ENCODE measurements at places on chromosomes 11 and 22.

DNA sequence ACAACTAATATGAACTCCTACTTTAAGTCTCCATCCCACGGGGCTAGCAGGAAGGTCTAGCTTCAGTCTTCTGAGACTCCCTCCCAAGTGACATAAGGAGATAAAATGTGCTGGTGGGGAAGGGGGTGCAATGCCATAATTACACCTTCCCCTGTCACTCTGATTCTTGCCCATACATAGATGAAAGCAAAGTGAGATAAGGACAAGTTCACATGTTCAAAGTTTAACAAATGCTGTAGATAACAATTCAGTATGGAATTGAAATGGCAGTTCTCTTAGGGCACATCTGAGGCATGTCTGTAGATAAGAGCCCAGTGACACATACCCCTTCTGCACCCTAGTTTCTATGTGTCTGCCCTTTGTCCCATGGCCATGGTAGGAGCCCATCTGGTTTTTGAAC lies 38.2 kb upstream of the PANX1 start:
- H3K4me1 ChIP-seq = no peaks in the 10 kb centered on the region
- no peak overlapping the region for H3K4me3 ChIP-seq
- peaks cover 8% of the 10 kb centered on the region for H3K27me3 ChIP-seq

GRCh38 chr11:131198161-131199014 lies 172.0 kb upstream of the NTM start:
- H3K4me3 ChIP-seq = no peak overlapping the region
- no peaks in the 10 kb centered on the region for H3K27me3 ChIP-seq
- no peak for ATAC-seq
- no peaks in the 10 kb centered on the region for H3K36me3 ChIP-seq
- no peaks in the 10 kb centered on the region for H3K4me1 ChIP-seq

DNA sequence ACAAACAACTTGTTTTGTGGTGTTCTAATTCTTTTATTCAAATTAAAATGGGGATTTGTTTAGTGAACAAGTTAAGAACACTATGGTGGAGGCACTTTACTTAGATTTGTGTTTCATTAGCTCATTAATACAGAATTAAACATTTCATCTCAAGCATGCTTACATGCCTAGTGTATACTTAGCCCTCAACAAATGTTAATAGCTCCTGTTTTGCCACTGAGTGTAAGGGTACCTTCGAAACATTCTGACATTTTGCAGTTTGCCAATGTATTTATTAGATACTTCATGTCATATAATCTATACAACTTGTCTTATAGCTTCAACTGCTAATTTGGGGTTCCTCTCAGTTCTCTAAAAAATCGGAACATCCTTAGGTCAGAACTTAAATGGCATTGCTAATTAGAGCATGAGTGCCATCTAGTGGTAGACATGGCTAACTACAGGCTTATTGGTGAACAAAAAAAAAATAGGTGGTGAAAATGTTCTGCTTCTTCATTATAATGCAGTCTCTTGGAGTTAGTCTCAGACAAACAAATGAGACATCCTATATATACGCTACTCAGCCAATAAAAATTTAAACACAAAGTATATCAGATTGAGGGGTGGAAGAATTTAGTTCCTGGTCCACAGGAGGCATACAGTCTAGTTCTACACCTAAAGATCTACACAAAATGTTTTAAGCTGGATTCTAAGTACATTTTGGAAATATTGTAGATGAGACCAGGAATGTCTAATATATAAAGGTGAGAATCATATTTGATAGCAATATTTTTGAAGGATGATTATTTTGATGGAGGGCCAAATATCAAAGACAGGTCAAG lies 4.9 kb upstream of the CNTN5 start:
- H3K36me3 ChIP-seq = no peaks in the 10 kb centered on the region
- no peak for ATAC-seq
- H3K27ac ChIP-seq = no peak overlapping the region
- H3K4me1 ChIP-seq = no peaks in the 10 kb centered on the region
- H3K4me3 ChIP-seq = no peak overlapping the region

GRCh38 chr11:36059660-36060059 lies 115.8 kb downstream of the LDLRAD3 start:
- H3K27ac ChIP-seq = no peak overlapping the region
- no peaks in the 10 kb centered on the region for H3K36me3 ChIP-seq
- H3K27me3 ChIP-seq = peaks cover 2% of the 10 kb centered on the region
- H3K4me3 ChIP-seq = no peak overlapping the region
- no peak for ATAC-seq

GRCh38 chr11:112291191-112291590 lies 30.5 kb upstream of the PLET1 start:
- peak overlapping the region; percentile 74 for H3K4me3 ChIP-seq
- ATAC-seq = no peak
- peak overlapping the region; percentile 90 for H3K27ac ChIP-seq
- H3K4me1 ChIP-seq = peaks cover 12% of the 10 kb centered on the region
- H3K36me3 ChIP-seq = peaks cover 32% of the 10 kb centered on the region
- no peaks in the 10 kb centered on the region for H3K27me3 ChIP-seq

GRCh38 chr11:17805043-17805442 lies 70.5 kb downstream of the KCNC1 start:
- H3K27me3 ChIP-seq = no peaks in the 10 kb centered on the region
- no peak for ATAC-seq
- H3K27ac ChIP-seq = no peak overlapping the region
- H3K4me1 ChIP-seq = peaks cover 13% of the 10 kb centered on the region
- no peaks in the 10 kb centered on the region for H3K36me3 ChIP-seq

GRCh38 chr11:134845474-134846327 lies 433.7 kb upstream of the B3GAT1 start:
- H3K36me3 ChIP-seq = no peaks in the 10 kb centered on the region
- no peak for ATAC-seq
- no peak overlapping the region for H3K4me3 ChIP-seq

DNA sequence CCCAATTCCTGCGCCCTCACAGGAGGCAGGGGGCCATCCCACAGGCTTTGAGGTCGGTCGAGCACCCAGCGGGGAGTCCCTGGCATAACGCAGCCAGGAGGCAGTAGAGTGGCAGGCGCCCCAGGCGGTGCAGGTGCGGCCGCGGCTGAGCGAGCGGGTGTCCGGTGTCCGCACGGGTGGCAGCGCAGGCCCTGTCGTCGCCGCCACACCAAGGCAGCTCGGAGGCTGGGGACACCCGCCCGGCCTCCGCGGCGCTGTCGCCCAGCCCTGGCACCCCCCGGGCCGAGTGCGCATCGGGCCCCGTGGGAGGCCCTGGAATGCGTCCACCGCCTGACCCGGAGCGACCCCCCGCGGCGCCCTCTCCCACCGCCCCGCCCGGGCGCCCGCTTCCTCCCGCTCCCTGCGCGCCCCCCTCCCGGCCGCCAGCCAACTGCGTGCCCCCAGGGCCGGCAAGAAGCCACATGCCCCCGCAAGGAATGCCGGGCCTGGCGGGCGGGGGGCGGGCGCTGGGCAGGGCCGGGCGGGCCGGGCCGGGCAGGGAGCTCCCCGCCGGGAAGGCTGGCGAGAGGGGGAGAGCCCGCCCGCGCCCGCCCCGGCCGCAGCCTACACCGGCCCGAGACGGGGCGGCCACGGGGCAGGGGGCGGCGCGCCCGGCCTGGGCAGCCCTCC lies 33.9 kb downstream of the PRDM11 start:
- H3K4me1 ChIP-seq = peaks cover 14% of the 10 kb centered on the region
- no peaks in the 10 kb centered on the region for H3K36me3 ChIP-seq
- H3K27ac ChIP-seq = no peak overlapping the region
- peaks cover 25% of the 10 kb centered on the region for H3K27me3 ChIP-seq
- peak overlapping the region; percentile 59 for H3K4me3 ChIP-seq

GRCh38 chr11:101051677-101052076 lies 77.9 kb downstream of the PGR start:
- ATAC-seq = no peak
- no peaks in the 10 kb centered on the region for H3K4me1 ChIP-seq
- H3K27me3 ChIP-seq = no peaks in the 10 kb centered on the region

GRCh38 chr22:23498811-23499798 lies 81.0 kb downstream of the IGLL1 start:
- no peaks in the 10 kb centered on the region for H3K36me3 ChIP-seq
- H3K27me3 ChIP-seq = peaks cover 5% of the 10 kb centered on the region
- peaks cover 8% of the 10 kb centered on the region for H3K4me1 ChIP-seq
- H3K27ac ChIP-seq = no peak overlapping the region
- ATAC-seq = no peak

- H3K4me1 ChIP-seq = no peaks in the 10 kb centered on the region
- H3K36me3 ChIP-seq = no peaks in the 10 kb centered on the region
- no peak overlapping the region for H3K4me3 ChIP-seq
- no peak for ATAC-seq
- peaks cover 4% of the 10 kb centered on the region for H3K27me3 ChIP-seq
- no peak overlapping the region for H3K27ac ChIP-seq
These were observed 168.1 kb downstream of the NXPE2 start for GRCh38 chr11:114846416-114846791.

DNA sequence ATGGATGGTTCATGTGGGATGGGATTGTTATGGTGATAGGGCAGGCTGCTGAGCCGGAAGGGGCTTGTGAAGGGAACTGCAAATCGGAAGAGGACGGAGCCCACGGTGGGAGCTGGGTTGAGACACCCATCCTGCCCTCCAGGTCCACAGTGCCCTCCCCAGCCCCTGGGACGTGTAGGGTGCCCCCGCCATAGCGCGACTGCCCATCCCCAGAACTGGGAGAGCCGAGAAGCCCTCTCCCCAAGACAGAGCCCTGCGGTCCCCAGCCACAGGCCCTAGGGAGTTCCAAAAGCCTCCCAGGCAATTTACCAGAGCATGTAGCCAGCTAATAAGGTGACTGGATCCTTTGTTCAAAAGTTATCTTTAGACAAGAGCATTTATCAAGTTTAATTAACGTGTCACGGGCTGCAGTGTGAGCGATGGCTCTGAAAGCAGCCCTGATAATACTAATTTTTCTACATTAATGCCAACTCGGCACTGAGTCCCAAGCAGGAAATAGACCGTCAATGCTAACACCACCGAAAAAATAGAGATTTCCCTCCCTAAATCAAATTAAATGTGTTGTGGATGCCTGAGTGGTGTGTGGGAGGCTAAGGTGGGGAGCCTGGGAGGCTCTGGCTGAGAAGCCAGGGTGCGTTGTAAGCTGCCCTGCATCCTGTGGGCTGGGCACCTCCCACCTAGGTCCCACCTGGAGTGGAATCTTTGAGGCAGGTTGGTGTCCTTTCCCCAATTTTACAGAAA lies 76.8 kb upstream of the RTL6 start:
- H3K4me1 ChIP-seq = no peaks in the 10 kb centered on the region
- peaks cover 28% of the 10 kb centered on the region for H3K27me3 ChIP-seq
- no peak overlapping the region for H3K4me3 ChIP-seq
- no peak overlapping the region for H3K27ac ChIP-seq
- H3K36me3 ChIP-seq = no peaks in the 10 kb centered on the region
- ATAC-seq = no peak

DNA sequence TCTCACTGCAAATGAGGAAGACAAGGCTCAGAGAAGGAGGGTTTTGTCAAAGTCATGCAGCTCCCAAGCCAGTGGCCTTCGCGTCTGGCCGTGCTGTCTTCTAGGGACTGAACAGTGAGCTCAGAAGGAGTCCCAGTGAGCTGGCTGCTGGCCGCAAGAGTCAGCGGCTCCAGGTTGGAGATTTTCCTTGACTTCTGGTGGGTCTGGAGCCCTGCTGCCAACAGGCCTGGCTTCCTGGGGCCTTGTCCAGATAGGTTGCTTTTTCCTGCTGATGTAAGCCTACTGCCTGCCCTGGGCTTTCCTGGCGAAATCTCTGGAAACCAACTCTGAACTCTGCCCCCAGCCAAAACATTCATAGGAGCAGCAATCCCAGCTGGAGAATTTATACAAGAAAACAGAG lies 272.7 kb upstream of the CADM1 start:
- no peaks in the 10 kb centered on the region for H3K36me3 ChIP-seq
- no peak for ATAC-seq
- no peak overlapping the region for H3K27ac ChIP-seq
- no peaks in the 10 kb centered on the region for H3K27me3 ChIP-seq

DNA sequence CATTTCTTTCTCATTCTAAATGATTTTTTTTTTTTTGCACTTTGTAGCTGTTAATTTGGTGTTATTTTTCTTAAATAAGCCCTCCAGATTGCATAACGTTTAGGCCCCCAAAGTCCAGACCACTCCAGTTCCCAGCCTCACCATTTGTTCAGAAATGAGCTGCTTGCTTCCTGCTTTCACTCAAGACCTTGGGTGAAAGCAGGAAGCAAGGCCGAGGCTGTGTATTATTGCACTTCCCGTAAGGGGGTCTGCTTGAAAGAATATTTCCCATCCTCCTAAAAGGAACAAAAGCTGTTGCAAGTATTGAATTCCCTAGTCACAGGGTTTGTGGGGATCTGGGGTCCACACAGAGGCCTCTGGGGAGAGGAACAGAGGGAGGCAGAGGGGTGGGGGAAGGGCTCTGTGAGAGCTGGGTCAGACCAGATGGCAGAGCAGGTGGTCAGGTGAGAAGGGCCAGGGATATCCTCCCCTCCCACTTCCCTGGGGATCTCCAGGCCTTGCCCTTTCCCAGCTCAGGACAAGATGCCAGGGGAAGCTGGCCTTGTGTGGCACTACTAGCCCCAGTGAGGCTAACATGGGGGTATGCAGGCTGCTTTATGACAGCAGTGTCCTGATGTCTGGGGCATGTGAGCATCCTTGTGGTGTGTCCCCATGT lies 51.6 kb upstream of the MYEOV start:
- no peaks in the 10 kb centered on the region for H3K36me3 ChIP-seq
- ATAC-seq = no peak
- H3K4me3 ChIP-seq = no peak overlapping the region
- H3K4me1 ChIP-seq = peaks cover 12% of the 10 kb centered on the region
- H3K27me3 ChIP-seq = no peaks in the 10 kb centered on the region

DNA sequence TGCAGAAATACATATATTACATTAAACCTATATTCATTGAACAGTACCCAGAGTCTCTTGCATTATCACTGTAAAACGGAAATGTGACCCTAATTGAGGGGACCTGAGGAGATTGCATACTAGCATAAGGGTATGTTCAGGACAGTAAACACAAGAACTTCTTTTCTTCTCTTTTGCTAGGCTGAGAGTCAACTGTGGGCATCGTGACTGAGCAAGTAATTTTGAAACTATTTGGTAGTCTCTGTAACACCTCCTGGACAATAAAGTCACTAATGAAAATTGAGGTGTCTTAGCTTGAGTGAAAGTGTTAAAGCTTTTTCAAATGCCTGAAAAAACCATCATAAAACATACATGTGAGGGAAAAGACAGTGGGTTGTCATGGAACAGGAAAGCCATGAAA lies 90.9 kb downstream of the PDHX start:
- H3K36me3 ChIP-seq = no peaks in the 10 kb centered on the region
- peak overlapping the region; percentile 59 for H3K27ac ChIP-seq
- peak overlapping the region; percentile 62 for H3K4me3 ChIP-seq
- peak; percentile 38 for ATAC-seq

DNA sequence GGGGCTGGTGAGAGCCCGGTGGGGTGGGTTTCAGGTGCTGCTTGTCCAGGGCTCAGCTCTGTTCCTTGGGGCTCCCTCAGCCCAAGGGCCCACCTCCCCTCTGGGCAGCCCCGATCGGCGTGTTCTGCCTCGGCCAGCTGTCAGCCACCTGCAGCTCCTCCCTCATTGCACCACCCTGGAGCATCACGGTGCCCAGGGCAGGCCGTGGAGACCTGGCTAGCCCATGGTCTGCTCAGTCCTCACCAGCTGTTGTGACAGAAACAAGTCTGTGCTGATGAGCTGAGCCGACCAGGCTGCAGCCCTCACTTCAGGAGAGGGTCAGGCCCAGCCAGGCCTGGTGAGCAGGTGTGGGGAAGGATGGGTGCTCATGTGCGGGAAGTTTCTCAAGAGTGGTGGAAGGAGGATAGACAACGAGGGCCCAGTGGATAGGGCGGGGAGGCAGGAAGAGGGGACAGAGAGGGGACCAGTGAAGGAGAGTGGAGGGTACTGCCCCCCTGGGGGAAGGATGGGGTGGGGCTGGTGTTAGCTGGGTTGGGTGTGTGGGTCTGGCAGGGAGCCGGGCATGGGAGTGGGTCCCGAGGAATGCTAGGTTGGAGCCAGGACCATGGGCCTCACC lies 16.5 kb upstream of the RTN4R start:
- ATAC-seq = no peak
- H3K36me3 ChIP-seq = no peaks in the 10 kb centered on the region
- H3K4me3 ChIP-seq = no peak overlapping the region
- no peaks in the 10 kb centered on the region for H3K4me1 ChIP-seq
- peaks cover under 1% of the 10 kb centered on the region for H3K27me3 ChIP-seq
